ENCODE measurements at places on chromosomes 2 and 18.
A peak's percentile ranks its signal among the peaks of the same experiment; 100 is the strongest.

DNA sequence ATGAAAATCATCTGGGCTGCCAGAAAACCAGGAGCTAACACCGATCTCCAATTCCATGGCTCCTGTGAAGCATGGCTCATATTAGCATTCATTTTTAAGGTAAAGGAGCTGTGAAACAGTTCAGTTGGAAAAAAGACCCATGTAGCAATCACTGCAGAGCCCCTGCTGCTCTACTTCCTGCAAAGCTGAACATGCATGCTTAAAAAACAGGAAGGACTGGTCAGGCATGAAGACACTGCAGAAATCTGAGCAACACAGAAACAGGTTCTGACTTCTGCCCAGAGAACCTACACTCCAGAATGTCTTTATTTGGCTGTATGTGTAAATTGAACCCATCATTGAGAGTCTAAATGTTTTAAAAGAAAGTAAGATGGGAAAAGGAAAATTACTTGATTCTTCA is 950.6 kb downstream of the DCDC2C start:
- DNase-seq: no peak

DNA sequence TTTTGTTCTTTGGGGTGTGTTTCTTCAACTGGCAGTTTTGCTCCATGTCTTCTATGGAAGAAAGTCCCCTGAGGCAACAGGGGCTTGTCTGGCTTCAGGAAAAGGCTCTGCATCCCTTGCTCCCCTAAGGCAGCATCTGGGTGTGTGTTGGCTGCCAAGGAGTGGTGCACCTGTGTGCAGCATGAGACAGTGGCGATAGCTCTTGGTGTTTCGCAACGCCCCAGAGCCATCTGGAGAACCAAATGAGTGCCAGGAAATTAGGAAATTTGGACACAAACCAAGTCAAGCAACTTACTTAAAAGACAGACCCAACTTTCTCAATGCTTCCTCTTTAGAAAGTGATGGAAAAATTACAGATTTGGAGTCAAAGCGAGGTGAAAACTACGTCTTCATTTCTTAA is 1044.4 kb upstream of the CNTNAP5 start:
- DNase-seq: no peak

- no peak for DNase-seq
These were observed 104.3 kb downstream of the TTC27 start for GRCh38 chr2:32732120-32732519.

GRCh38 chr2:66571918-66572317 is 137.0 kb downstream of the MEIS1 start:
- no peak for DNase-seq

DNA sequence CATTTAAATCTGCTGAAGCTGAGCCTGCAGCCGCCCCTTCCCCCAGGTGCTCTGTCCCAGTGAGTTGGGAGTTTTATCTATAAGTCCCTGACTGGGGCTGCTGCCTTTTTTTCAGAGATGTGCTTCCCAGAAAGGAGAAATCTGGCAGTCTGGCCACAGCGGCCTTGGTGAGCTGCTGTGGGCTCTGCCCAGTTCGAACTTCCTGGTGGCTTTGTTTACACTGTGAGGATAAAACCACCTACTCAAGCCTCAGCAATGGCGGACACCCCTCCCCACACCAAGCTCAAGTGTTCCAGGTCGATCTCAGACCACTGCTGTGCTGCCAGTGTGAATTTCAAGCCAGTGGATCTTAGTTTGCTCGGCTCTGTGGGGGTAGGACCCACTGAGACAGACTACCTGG is 97.3 kb downstream of the ACAA2 start:
- no peak for DNase-seq

- no peak for DNase-seq
These were observed 68.4 kb downstream of the EML6 start for GRCh38 chr2:54791831-54792230.

DNA sequence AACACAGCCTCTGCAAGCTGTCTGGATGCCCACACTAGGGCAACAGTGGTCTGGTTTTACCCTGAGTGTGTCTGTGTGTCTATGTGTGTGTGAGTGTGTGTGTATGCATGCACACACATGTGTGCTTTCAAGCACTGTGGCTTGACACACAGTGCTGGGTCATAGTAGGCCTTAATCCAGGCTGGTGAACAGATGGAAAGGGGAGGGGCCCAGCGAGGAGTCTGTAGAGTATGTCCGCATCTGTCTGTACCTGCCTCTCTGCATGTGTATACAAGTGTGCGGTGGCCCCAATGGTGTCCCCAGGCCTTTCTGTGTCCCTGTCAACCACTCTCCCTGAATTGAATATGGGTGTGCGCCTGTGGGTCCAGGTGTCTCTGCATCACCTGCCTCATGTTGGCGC is 9.3 kb upstream of the KCNIP3 start:
- DNase-seq: no peak

DNA sequence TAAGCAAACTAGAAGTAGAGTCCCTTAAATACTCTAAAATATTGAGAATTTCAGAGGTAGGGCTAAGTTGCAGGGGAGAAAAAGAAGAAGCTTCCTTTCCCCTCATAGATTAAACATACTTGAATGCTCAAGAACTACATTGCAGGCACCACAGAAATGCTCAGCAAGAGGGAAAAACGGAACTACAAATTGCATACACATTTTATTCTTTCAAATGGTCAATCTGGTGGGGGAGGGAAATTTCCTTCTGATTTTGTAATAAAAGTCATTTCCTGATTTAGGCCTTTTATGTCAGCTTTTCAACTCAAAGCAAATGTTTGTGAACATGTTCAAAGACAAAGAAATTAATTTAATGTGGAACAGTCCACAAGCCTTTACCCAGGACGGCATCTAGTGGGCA is 33.0 kb downstream of the FARSB start:
- no peak for DNase-seq

GRCh38 chr18:10047237-10047636 is 133.4 kb downstream of the VAPA start:
- peak; percentile 42 for DNase-seq

DNA sequence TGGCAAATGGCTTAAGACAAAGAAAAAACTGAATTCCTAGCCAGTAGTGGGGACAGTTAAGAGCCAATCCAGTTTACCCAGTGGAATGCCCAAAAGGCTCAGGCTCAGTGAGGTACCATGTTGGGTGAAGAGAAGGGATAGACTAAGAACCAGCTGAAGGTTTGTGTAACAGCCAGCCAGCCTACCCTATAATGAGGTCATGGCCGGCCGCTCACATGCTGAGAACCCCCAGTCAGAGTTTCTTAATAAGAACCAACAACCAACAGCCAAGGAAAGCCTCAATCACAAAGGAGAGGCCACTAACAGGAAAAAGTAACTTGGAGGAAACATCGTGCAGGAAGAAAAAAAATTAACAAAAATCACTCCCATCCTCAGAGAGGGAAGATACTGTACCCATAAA is 25.4 kb upstream of the DUSP2 start:
- DNase-seq: no peak

DNA sequence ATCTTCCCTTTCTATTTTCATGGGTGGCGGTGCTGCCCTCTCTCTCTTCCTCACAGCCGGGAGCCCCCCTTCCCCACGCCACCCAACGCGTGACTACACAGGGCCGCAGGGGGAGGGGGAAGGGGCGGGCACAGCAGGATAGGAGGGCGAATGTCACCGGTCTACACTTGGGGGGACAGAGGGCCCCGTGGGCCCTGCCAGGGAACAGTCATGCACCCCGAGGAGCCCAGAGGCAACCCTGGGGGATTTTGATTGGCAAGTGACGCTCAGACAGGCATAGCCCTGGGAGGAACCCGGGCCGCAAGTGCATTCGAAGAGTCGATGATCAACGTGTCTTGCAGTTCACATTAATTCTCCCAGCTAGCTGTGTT is 91.1 kb upstream of the ANKRD30BL start:
- DNase-seq: no peak

DNA sequence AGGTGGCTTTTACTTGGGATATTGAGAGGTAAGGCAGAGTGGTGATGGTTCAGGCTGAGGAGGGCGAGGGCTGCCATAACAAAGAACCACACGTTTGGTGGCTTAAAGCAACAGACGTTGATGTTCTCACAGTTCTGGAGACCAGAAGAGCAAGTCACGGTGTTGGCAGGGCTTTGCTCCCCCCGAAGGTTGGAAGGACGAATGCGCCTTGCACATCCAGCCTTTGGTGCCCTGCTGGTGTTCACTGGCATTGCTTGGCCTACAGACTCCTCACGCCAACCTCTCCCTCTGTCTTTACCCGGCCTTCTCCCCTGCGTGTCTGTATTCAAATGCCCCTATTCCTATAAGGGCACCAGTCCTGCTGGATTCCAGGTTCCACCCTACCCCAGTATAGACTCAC is 125.4 kb downstream of the TPO start:
- DNase-seq: no peak

GRCh38 chr2:74439803-74440377 is 1.8 kb downstream of the RTKN start:
- DNase-seq: no peak

GRCh38 chr18:3180325-3180724 is 39.4 kb downstream of the MYOM1 start:
- DNase-seq: no peak

DNA sequence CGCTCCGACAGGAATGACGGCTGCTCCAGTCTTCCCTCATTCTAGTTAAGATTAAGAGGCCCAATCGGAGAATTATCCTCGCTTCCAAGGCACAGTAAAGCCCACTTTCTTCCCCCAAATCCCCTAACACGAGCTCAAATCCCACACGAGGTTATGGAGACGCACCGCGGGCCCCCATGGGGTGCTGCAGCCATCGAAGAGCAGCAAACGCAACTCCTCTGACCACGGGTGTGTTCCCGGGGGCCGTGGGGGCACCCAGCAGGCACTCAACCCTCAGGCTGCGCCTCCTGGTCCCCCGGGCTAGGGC is 446 bp downstream of the COPS9 start:
- no peak for DNase-seq

GRCh38 chr2:920573-920972 is 30.1 kb upstream of the SNTG2 start:
- DNase-seq: no peak

- peak; percentile 21 for DNase-seq
These were observed 24.4 kb downstream of the PUM2 start for GRCh38 chr2:20326163-20326780.
